GM12878 (cell line): ENCODE measurements at places on chromosomes 6 and 20.
A peak's percentile ranks its signal among the peaks of the same experiment; 100 is the strongest.

GRCh38 chr20:63532449-63532971 is 4.7 kb downstream of the PTK6 start:
- no peak for DNase-seq

- no peak for DNase-seq
These were observed 1.5 kb downstream of the ZBP1 start for GRCh38 chr20:57618764-57619050.

DNA sequence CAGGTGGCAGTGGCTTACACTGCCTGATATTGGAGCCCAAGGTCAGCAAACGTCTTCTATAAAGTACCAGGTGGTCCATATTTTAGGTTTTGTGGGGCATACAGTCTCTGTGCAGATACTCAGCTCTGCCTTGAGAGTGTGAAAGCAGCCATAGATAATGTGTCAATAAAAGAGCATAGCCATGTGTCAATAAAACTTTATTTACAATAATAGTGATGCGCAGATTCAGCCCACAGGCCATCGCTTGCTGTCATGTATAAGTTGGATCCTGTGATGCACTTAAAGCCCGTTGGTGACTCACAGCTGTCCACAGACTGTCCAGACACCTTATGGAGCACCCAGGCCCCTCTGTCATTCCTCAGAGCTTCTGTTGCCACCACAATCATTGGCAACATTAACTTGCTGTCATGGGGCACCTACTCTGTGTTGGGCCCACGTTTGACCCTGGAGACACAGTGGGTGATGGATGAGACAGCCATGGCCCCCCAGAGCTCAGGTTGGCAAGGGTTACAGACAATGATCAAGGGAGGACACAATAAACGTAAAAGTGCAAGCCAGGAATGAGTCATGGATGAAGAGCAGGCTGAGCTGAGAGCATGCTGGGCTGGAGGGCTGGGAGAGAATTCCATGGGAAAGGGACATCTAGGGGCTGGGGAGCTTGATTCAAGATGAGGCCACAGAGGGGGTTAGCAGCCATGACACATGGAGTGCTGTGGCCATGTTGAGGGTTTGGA is 173.6 kb downstream of the TAF4 start:
- DNase-seq = no peak

GRCh38 chr6:56845032-56845431 is 109.9 kb upstream of the BEND6 start:
- no peak for DNase-seq

GRCh38 chr6:47246551-47246950 is 63.2 kb downstream of the TNFRSF21 start:
- no peak for DNase-seq

DNA sequence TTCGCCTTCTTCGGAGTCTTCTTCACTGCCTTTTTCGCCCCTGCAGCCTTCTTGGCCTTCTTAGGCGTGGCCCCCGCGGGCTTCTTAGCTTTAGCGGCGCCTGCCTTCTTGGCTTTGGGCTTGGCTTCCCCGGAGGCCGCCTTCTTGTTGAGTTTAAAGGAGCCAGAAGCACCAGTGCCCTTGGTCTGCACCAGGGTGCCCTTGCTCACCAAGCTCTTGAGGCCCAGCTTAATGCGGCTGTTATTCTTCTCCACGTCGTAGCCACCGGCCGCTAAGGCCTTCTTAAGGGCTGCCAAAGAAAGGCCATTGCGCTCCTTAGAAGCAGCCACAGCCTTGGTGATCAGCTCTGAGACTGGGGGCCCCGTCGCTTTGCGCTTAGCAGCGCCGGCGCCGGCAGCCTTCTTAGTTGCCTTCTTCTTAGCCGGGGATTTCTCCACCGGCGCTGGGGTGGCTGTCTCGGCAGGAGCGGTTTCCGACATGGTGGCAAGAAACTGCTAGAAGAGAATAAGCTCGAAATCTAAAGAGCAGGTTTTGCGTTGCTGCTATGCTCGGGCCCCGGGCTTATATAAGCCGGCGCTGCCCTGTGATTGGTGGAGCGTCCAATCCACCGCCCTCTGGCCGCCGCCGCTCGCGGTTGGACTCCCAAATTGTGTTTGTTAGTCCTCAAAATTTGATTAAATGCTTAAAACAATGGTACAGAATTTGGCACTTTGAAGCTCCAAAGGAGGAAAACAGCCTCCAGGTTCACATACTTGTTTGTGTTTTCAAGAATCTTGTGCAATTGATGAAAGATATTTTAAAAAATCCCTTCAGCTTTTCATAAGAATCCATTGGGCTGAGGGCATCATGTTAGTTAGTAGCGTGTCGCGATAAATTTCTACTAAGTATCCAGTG is 44.9 kb downstream of the OR2B2 start:
- DNase-seq = peak; percentile 73

- DNase-seq = no peak
These were observed 64.6 kb upstream of the SCP2D1 start for GRCh38 chr20:18748987-18749386.

DNA sequence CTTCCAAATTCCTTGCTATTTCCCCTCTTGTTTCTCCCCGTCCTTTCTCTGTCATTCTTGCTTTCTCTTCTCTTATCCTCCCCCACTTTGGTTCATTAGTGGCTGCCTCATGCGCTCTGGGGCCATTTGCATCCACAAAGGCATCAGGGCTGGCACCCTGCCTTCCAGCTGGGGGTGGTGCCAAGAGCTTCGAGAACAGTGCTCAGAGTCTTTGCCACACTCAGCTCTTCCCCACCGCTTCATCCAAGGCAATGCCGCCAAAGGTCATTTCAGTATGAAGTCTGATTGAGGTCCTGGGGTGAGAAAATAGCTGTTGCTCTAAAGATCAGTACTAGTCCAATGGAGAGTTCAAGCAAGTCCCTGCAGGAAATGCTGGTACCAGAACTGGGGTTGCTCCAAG is 22.7 kb downstream of the OLIG3 start:
- DNase-seq = no peak

- DNase-seq = no peak
These were observed 3.3 kb downstream of the TFEB start for GRCh38 chr6:41732149-41732548.

DNA sequence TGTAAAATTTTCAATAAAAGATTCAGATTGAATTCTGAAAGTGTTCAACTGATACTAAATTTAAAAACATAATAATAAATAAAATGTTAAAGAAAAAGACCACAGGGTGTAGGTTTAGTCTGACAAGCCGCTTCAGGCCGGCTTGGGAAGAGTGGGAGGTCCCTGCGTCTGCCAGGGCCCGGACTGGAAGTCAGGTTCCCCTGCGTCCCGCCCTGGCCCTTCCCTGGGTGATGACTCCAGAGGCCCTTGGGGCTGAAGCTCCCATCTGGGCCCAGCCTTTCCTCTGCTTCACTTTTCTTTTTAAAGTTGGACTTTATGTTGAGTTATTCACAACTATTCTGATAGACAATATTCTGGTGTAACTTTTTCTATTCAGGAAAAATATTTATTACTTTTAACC is 93.3 kb downstream of the SMOC2 start:
- DNase-seq = no peak

- DNase-seq = no peak
These were observed 30.3 kb upstream of the TMEM217 start for GRCh38 chr6:37288247-37288646.

DNA sequence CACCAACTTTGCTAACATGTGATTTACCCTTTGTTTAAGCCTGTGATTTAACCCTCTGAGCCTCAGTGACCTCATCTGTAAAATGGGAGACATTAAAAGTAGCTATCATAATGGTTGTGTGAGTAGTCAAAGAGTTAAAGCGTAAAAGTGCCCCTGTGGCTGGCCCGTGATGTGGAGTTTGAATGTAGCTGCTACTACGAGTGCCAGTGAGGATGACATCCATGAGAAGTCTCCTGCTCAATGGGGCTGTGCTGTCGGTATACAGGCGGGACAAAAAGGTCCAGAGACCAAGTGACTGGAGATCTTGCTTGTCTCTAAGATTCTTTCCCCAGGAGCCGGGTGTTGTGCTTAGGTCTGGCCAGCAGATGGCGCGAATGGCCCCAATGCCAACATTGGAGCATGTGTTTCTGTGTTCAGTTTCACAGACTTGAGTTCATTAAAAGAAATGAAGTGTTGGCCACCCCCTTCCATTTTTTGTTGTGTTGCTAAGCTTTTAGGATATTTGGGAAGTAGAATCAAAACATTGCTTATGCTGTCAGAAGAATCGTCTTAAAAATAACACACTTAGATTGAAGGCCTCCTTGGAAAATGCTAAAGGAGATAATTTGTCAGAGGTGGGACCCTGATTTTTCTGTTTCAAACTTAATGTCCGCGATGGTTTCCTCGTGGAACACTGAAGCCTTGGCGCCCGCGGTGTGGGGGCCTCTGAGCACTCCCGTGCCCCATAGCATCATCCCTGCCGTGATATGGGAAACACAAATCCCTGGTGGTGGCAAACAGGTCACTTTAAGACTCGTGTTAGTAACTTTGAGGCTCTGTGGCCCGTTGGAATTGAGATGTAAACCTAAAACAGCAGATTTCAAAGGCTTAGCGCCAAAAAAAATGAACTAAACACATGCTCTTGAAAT is 9.3 kb upstream of the RBM38 start:
- DNase-seq = no peak

DNA sequence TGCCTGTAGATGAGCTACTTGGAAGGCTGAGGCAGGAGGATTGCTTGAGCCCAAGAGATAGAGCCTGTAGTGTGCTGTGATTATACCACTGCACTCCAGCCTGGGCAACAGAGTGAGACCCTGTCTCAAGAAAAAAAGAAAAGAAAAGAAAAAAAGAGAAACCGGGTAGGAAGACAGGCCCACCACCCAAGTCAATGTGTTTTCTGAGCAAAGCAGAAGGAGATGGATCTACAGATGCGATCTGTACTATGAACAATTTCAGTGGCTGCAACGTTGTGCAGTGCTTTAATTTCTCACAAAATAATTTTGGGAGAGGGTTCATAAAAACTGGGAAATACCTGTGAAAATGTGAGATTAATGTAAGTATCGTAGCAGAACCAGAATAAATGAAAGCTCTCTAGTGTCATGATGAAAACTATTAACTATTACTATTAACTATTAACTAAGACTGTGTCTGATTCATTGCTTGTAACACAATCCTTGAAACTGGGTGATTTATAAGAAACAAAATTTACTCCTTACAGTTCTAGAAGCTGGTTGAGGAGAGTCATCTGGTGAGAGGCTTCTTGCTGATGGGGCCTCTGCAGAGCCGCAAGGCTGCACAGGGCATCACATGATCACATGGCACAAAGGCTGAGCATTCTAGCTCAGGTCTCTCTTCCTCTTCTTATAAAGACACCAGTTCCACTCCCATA is 233.1 kb upstream of the ZNF217 start:
- no peak for DNase-seq

DNA sequence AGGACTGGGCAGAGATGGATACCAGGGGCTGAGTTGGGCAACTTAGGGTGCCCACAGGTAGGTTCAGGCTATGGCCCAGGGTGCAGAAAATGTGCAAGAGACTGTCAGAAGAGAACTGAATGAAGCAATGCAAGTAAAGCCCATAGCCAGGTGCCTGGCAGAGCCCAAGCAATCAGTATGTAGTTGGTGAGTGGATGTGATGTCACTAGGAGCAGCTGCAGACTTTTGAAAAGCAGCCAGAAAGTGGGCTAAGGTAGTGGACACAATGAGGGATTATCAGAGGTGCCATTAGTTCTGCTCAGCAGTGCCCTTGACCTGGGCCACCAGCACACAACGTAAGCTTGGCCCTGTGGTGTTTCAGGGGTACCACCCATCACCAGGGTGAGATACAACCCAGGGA is 135.3 kb downstream of the SOBP start:
- no peak for DNase-seq

DNA sequence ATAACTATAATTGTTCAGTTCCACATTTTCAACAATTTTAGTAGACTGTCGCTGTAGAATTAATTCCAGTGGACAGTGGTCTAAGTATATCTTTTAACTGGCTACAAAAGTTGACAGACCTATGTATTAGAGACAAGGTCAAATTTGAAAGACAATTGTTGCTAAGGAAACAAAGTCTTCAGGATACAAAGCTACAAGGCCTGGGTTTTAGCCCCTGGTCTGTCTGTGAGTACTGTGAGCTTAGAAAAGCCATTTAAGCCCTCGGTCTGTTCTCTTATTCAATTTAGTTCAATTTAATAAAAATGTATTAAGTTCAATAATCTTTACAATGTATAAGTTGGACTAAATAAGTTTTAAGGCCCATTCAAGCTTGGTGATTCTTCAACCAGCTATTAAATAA is 352.5 kb downstream of the HDGFL1 start:
- no peak for DNase-seq

- DNase-seq = no peak
These were observed 215.1 kb downstream of the IBTK start for GRCh38 chr6:82032444-82032843.

GRCh38 chr6:73580247-73581149 is 59.7 kb upstream of the EEF1A1 start:
- peak; percentile 61 for DNase-seq

- DNase-seq = no peak
These were observed 104.8 kb upstream of the SIRPA start for GRCh38 chr20:1790386-1790785.

- DNase-seq = peak; percentile 91
These were observed 92.4 kb downstream of the PRND start for GRCh38 chr20:4813863-4814695.

- no peak for DNase-seq
These were observed 48.4 kb downstream of the MTFR2 start for GRCh38 chr6:136201732-136202131.

DNA sequence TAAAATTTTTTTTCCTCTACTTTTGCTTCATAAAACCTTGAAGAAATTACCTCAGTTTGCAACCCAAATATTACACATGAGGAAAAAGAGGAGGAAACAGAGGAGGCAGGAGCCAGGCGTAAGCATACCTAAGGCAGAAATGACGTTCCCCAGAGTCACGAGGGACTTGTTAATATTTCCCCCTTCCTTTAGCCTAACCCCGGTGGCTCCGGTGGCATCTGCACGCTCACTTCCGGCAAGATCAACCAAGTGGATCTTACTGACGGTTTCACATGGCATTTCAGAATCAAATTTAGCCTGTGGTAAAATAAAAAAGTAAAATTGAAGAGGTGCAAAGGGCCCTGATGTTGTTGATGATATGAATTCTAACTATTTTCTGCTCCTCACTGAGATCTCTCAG is 67.4 kb downstream of the KIF16B start:
- no peak for DNase-seq

- no peak for DNase-seq
These were observed 20.8 kb downstream of the SYCP2 start for GRCh38 chr20:59912609-59913008.
